ENCODE measurements at places on chromosomes 1 and 21.

DNA sequence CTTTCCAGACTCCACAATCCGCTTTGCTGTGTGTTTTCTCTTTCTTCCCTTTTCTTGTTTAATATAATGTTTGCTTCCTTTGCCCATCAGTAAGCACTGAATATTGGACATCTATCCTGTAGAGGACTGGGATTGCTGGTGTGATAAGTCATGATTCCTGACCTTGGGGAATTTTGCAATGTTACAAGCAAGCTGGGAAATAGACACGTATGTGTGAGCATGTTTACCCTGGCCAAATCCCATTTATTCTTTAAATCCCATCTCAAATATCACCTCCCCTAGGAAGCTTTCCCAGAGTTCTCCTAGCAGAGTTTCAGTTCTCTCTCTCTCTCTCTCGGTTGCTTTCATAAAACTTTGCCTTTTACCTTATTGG lies 155.3 kb downstream of the ROR1 start:
- DNase-seq, result no peak

GRCh38 chr1:202958544-202959275 lies 598 bp upstream of the ADIPOR1 start:
- no peak for DNase-seq

- DNase-seq, result no peak
Measured at GRCh38 chr1:3000671-3001470, 20.4 kb upstream of the ACTRT2 start.

DNA sequence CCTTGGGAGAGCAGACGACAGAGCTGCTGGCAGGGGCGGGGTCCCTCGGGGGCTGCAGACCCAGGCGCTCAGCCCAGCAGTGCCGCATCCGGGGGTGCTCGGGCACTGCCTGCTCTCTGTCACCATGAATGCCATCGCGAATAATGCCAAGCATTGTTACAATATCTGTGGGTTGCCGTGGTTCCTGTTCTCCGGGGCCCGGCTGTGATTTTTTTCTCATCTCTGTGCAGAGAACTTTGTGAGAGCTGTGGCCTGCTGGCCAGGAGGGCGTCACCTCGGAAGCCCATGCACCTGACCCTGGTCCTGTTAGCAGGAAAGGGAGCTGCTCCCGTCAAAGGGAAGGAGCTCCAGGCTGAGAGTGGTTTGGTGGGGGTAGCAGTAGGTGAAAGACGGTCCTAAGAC lies 70.4 kb downstream of the PRDM16 start:
- no peak for DNase-seq

DNA sequence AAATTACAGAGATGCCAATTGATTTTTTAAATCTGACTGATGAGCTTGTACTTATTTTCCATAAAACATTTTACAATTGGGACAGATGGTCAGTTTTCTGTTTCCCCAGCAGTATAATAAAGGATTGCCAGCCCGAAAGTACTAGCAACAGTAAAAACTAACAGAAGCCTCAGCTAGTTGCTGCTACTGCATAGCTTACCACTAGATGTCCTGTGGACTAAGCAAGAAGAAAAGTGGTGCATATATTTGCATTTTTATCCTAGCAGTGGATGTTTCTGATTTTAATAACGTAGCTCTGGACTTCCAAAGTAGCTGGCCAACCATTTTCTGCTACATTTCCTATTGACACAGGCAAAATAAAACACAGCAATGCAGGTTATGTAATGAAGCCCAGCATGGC lies 241.5 kb downstream of the BARHL2 start:
- no peak for DNase-seq

DNA sequence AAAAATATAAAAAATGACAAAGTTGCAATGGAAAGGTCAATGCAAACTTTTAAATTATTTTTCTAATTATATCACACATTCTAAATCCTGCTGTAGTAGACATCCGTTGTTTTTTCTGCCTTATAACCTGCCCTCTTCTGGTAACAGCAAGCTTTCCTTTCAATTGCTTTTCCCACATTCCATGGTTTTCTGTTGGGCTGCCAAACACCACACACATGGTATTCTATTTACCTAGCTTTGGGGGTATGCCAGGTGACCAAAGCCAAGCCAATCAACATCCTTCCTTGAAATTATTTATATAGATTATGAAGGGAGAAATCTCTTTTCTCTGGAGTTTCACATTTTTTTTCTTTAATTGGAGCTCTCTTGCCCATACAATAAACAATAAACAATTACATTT lies 3.4 kb upstream of the LAMC1 start:
- no peak for DNase-seq

- DNase-seq, result no peak
Measured at GRCh38 chr1:111768023-111768422, 12.3 kb downstream of the DDX20 start.

DNA sequence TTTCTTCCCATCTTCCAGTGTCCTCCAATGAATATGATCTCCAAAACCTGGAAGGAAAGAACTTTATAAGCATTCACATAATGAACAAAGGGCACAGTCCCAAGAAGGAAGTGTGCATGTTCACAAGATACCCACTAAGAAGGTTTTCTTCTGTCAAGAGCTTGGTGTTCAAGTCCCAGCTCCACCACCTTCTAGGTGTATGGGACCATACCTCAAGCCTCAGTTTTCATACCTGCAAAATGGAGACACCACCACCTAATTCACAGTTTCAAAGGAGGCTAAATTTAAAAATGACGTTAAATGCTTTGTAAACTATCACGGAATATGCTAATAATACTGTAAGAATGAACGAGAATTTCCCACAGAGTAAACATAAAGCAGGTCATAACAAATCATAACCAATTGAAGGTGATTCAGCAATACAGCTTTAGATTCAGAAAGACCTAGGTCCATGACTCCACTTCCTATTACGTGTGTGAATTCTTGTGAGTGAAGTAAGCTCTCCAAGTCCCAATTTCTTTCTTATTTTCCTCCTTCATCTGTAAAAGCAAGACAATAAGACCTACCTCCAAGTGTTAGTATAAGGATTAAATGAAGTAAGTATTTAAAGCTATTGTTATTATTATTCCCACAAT lies 8.1 kb upstream of the KTI12 start:
- DNase-seq, result no peak
